ENCODE measurements at places on chromosomes 11 and 22.

DNA sequence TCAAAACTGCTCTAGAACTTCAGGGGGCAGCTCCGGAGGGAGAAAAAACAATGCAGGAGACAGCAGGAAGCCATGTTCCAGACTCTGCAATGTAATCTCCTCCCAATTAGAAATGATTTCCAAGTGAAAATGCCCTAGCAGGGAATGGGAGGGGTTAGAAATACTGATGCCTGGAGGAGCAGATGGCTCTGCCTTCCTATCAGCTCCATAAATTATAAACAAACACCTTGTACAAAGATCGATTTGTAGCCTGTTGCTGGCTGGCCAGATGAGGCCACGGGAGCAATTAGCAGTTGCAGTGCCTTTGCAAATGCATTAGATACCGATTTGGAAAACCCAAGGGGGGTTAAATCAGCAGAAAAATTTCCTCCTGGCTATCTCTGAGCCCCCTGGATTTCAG is 46.6 kb upstream of the CHRM4 start:
- no peak for DNase-seq

DNA sequence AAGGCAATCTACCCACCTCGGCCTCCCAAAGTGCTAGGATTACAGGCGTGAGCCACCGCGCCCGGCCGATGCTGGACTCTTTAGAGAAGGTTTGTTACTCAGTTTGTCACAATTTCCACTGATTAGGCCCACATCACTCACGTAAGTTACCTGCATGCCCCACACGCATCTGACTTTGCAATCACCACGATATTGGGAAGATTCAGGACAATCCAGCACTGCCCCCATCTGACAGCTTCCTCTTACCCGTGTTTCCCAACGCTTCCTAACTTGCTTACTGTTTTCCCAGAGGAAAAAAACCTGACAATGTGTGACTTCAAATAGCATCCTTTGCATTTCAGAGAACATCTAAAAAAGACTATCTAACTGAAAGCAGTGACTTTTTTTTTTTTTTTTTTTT is 21.8 kb upstream of the EIF3M start:
- DNase-seq: no peak

DNA sequence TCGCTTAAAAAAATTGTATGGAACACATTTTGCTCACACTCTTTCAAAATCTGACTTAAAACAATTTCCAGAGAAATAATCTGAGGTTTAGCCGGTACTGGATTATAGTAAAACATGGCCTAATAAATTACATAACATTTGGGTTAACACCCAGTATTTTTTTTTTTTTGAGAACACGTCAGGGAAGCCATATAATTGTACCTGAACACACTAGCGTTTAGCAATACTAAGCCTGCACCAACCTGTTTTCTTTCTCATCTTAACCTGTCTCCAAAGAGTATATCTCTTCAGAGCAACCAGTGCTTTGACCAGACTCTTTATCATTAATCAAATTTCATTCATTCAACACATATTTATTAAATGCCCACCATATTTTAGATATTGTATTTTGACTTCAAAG is 2.0 kb upstream of the POGLUT3 start:
- DNase-seq: no peak

GRCh38 chr22:24169439-24170058 is 11.7 kb upstream of the SUSD2 start:
- DNase-seq: no peak

- DNase-seq: no peak
Measured at GRCh38 chr11:12044799-12045198, 36.4 kb upstream of the DKK3 start.

Data from SK-N-MC (cell line).